HFFc6 (cell line): ENCODE measurements at places on chromosomes 1 and 21.

GRCh38 chr1:93031711-93032110, 47.4 kb upstream of the MTF2 start:
- DNase-seq: no peak

GRCh38 chr1:45007311-45007710, 3.8 kb downstream of the HECTD3 start:
- DNase-seq: no peak

GRCh38 chr1:154104433-154105082, 50.3 kb downstream of the NUP210L start:
- DNase-seq: no peak

DNA sequence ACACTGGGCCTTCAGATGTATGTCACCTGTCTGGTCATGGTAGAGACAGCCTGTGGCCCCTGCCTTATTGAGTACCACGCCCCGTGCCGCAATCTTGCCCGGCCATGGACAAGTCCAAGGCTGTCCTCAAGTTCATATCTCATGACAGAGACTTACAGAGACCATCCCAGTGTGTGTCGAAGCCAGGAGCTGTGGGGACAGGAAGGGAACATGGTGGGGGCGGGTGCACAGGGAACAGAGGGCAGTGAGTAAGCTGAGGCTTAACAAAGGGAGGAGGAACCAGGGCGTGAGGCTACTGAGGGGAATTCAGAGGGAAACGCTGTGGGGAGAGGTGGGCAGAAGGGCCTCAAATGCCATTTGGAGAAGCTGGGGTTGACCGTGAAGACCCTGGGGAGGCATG, 75.8 kb downstream of the ALPL start:
- no peak for DNase-seq

DNA sequence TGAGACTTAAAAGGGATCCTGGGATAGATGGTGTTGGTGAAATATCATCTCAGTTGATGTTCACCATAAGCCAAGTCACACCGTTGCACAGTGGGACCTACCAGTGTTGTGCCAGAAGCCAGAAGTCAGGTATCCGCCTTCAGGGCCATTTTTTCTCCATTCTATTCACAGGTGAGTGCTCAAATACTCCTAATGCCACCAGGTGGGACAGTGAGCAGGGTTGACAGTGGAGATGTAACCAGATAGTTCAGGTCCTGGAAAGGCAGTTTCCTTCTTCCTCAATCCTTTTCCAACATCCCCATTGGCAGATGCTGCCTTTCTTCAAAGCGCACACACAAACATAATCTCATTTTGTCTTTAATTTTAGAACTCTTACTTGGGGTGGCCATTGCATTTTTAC, 11.6 kb downstream of the CD160 start:
- DNase-seq: no peak

- DNase-seq: no peak
These were observed 61.0 kb upstream of the ATP1A1 start for GRCh38 chr1:116311756-116312680.

- no peak for DNase-seq
These were observed 53.2 kb downstream of the SLC35F3 start for GRCh38 chr1:233957691-233958090.

DNA sequence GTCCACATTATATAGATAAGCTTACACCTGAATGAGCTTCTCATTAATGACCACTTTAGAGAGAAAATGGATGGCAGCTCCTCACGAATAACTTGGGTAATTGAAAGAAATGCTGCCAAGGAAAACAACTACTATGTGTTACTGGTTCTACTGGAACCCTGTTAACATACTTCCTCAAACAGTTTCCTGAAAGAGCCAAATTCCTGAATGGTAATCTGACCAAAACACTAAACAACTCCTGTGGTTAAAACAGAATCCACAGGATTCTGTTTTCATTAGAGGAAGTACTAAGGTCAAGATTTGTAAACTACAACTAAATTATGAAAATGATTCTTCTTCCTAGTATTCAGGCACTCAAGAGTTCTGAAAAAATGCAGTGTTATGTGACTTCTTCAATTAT, 107.2 kb downstream of the DNM3 start:
- no peak for DNase-seq
